T-helper 2 cell treated with Interferon-gamma antibody and Interleukin-4, amounts not matched to agents 5 μg/mL and 100 μg/mL, for 36 hours (primary cell): ENCODE measurements at places on chromosomes 16 and 17.
A peak's percentile ranks its signal among the peaks of the same experiment; 100 is the strongest.

DNA sequence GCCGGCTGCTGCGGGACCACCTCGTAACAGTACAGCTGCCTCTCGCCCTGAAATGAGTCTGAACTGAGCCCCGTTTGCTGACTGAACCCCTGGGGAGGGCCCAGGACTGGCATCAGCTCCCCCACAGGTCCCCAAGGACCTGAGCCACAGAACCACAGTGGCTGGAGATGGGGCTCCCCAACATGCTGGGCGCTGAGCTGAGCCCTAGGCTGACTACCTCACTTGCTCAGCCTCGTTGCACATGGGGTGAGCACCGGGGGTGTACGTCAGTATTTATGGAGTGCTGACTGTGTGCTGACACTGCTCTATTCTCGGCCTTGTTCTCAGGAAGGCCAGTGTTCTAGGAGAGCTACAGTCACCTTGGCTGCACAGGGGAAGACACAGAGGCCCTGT, 6.6 kb upstream of the VASN start:
- peaks cover 21% of the 10 kb centered on the region for H3K36me3 ChIP-seq
- H3K4me1 ChIP-seq, result no peaks in the 10 kb centered on the region
- no peak overlapping the region for H3K4me3 ChIP-seq
- DNase-seq, result no peak
- no peaks in the 10 kb centered on the region for H3K27me3 ChIP-seq

GRCh38 chr17:64661726-64661975, 456 bp downstream of the SMURF2 start:
- no peaks in the 10 kb centered on the region for H3K27me3 ChIP-seq
- H3K4me3 ChIP-seq, result peak overlapping the region; percentile 97
- peaks cover 17% of the 10 kb centered on the region for H3K36me3 ChIP-seq
- H3K4me1 ChIP-seq, result peaks cover 28% of the 10 kb centered on the region
- DNase-seq, result no peak
- H3K27ac ChIP-seq, result peak overlapping the region; percentile 91

- H3K4me1 ChIP-seq, result peaks cover 5% of the 10 kb centered on the region
- H3K27ac ChIP-seq, result no peak overlapping the region
- H3K36me3 ChIP-seq, result no peaks in the 10 kb centered on the region
- no peak for DNase-seq
- peaks cover 4% of the 10 kb centered on the region for H3K27me3 ChIP-seq
Observed at GRCh38 chr16:58057784-58058183, 32.2 kb downstream of the MMP15 start.

GRCh38 chr16:6362321-6362720, 970.3 kb upstream of the RBFOX1 start:
- H3K4me3 ChIP-seq, result no peak overlapping the region
- H3K4me1 ChIP-seq, result no peaks in the 10 kb centered on the region
- H3K36me3 ChIP-seq, result no peaks in the 10 kb centered on the region
- H3K27ac ChIP-seq, result no peak overlapping the region
- DNase-seq, result no peak

DNA sequence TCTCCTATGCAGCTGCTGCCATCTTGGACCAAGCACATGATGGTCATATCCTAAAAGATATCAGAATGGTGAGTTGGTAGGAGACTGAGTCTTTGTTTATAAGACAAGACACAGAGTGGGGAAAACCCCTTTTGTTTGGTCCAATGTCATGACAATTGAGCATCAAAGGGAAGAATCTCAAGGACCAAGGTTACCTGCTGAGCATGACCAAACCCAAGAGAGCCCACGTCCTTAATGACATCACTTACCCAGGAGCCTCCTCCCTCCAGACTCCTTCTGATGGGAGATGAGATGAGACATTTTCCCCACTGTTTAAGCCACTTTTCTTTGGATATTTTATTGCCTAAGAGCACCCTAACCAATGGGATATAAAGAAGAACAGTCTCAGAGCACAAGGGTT, 478.1 kb downstream of the NPIPA7 start:
- no peaks in the 10 kb centered on the region for H3K4me1 ChIP-seq
- no peak for DNase-seq
- no peak overlapping the region for H3K27ac ChIP-seq
- peaks cover 3% of the 10 kb centered on the region for H3K27me3 ChIP-seq
- H3K4me3 ChIP-seq, result no peak overlapping the region
- no peaks in the 10 kb centered on the region for H3K36me3 ChIP-seq

DNA sequence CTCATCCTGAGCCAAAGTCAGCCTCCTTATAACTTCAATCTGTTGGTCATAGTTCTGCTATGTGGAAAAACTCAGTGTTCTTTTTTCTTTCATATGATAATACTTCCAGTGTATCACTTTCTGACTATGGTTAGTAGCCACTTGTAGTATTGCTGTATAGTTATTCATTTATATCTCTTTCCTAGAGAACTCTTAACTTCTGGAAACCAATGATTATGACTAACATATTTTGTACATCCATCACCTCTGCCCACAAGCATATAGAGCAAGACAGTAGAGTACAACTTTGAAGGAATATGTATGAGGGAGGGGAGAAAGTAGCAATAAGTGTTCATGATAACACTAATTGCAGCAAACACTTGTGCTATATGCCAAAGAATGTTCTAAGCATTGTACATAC, 38.6 kb downstream of the COX10 start:
- H3K27ac ChIP-seq, result no peak overlapping the region
- H3K4me1 ChIP-seq, result peaks cover 40% of the 10 kb centered on the region
- H3K4me3 ChIP-seq, result no peak overlapping the region

GRCh38 chr16:86576591-86577313, 1.6 kb upstream of the FOXL1 start:
- H3K27ac ChIP-seq, result no peak overlapping the region
- peak overlapping the region; percentile 84 for H3K4me3 ChIP-seq
- peaks cover 6% of the 10 kb centered on the region for H3K4me1 ChIP-seq
- no peaks in the 10 kb centered on the region for H3K36me3 ChIP-seq
- no peak for DNase-seq

DNA sequence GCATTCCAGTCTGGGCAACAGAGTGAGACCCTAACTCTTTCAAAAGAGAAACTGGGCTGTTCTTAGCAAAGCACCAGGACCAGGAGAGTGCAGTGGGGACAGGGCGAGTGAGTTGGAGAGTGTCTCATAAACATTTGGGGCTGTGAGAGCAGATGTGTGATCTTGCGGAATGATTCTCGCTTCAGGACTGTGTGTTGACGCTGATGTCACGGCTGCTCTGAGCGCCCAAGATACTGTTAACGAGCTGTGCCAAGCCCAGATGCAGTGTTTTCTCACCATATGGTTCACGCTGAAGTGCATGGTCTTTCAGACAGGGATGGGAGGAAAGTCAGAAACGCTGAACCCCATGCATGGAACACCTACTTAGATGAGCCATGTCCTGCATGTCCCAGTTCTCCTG, 438.2 kb downstream of the HS3ST4 start:
- no peak overlapping the region for H3K4me3 ChIP-seq
- no peak for DNase-seq
- H3K27me3 ChIP-seq, result no peaks in the 10 kb centered on the region
- H3K36me3 ChIP-seq, result no peaks in the 10 kb centered on the region
- H3K27ac ChIP-seq, result no peak overlapping the region

- H3K27me3 ChIP-seq, result no peaks in the 10 kb centered on the region
- H3K4me3 ChIP-seq, result no peak overlapping the region
- DNase-seq, result no peak
- H3K4me1 ChIP-seq, result peaks cover 37% of the 10 kb centered on the region
- H3K36me3 ChIP-seq, result peaks cover 37% of the 10 kb centered on the region
- H3K27ac ChIP-seq, result no peak overlapping the region
Observed at GRCh38 chr17:59355702-59356325, 24.4 kb downstream of the YPEL2 start.

DNA sequence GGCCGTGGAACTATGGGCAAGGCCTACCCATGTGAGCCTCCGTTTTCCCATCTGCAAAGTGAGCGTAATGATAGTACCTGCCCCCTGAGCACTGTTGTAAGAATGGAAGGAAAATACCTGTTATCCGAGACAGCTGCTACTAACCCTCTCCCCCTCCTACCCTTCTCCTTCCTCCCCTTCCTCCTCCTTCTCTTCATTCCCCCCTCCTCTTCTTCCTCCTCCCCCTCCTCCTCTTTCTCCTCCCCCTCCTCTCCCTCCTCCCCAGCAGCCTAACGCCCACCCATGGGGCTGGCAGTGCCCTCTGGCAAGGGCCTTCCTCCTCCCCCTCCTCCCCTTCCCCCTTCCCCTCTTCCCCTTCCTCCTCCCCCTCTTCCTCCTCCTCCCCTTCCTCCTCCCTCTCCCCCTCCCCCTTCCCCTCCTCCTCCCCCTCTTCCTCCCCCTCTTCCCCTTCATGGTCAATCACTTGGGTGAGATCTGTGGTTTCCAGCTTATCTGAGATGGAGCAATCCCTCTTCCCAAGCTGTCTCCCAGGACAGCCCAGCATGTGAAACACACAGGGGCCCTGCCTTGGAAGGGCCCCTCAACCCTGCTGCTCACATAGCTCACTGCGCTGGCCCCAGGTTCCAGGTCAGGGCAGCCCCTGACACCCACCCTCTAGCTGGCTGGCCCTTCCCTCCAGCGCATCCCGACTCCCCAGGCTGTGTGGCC, 6.4 kb downstream of the ZFPM1 start:
- no peak overlapping the region for H3K4me3 ChIP-seq
- no peak for DNase-seq
- peaks cover 9% of the 10 kb centered on the region for H3K4me1 ChIP-seq
- no peaks in the 10 kb centered on the region for H3K36me3 ChIP-seq
- no peaks in the 10 kb centered on the region for H3K27me3 ChIP-seq
- H3K27ac ChIP-seq, result no peak overlapping the region

DNA sequence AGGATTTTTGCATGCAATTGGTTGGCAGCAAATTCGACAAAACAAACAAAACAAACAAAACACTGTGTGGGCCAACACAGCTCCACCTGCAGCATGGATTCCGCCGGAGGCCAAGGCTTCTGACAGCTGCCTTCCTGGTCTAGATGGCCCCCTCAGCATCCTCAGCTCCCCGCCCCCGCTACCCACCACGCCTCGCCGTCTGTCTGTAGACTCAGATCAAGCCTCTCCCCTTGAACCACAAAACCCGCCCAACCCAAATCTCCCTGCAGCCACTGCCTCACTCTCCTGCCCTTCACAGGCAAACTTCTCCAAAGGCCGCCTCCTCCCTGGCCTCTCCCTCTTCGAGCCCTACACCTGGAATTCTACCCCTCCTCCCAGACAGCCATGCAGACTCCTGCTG, 57.9 kb downstream of the RTN4RL1 start:
- H3K4me3 ChIP-seq, result no peak overlapping the region
- no peak overlapping the region for H3K27ac ChIP-seq
- peaks cover 4% of the 10 kb centered on the region for H3K4me1 ChIP-seq
- H3K27me3 ChIP-seq, result peaks cover 7% of the 10 kb centered on the region

- no peaks in the 10 kb centered on the region for H3K27me3 ChIP-seq
- H3K27ac ChIP-seq, result peak overlapping the region; percentile 32
- no peaks in the 10 kb centered on the region for H3K4me1 ChIP-seq
Observed at GRCh38 chr17:81823820-81824550, 9.1 kb downstream of the MCRIP1 start.

DNA sequence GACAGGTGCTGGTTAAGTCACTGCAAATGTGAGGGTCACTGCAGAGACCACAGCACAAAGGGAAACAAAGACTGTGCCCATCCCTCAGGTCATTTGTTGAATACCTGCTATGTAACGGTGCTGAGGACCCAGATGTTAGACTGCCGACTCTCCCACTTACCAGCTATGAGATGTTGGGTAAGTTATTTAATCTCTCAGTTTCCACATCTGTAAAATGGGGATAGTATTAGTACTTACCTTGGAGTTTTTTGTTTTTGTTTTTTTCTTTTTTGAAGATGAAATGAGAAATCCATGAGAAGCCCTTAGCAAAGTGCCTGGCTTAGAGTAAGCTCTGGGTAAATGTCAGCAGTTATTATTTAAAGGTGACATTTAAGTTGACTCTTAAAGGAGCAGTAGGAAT, 50.5 kb upstream of the PMFBP1 start:
- H3K27me3 ChIP-seq, result peaks cover 5% of the 10 kb centered on the region
- no peak for DNase-seq
- no peak overlapping the region for H3K4me3 ChIP-seq
- no peak overlapping the region for H3K27ac ChIP-seq

DNA sequence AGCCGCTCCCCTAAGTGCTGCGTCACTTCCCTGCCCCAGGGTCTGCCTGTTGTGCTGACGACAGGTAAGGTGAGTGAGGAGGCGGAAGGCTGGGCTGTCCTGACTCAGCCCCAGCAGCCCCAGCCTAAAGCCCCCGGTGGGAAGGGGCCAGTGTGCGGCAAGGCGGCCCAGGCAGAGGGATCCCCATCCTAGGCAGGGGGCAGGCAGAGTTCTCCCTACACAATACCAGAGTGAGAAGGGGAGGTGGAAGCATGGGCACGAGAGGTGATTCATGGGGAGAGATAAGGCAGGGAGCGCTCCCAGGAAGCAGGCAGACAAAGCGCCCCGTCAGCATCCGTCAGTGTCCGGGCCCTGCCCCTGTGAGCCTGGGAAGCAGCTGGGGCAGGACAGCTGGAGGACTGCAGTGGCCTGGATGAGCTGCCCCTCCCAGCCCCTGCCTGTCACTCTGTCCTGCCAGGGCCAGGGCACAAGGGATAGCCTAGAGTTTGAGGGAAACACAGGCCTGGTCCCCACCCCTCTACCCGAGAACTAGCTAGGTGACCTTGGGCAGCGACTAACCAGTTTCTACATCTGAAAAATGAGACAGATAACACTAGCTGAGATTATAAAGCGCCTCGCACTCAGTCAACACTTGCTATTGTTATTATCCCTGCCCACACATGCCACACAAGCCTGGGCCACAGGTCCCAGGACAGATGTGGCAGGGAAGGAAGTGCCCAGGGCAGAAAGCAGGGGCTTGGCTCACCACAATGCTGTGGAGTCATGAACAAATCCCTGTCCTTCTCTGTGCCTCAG, 3.8 kb downstream of the FAM83G start:
- DNase-seq, result no peak
- peaks cover 21% of the 10 kb centered on the region for H3K4me1 ChIP-seq
- H3K36me3 ChIP-seq, result peaks cover 16% of the 10 kb centered on the region
- H3K27me3 ChIP-seq, result no peaks in the 10 kb centered on the region

DNA sequence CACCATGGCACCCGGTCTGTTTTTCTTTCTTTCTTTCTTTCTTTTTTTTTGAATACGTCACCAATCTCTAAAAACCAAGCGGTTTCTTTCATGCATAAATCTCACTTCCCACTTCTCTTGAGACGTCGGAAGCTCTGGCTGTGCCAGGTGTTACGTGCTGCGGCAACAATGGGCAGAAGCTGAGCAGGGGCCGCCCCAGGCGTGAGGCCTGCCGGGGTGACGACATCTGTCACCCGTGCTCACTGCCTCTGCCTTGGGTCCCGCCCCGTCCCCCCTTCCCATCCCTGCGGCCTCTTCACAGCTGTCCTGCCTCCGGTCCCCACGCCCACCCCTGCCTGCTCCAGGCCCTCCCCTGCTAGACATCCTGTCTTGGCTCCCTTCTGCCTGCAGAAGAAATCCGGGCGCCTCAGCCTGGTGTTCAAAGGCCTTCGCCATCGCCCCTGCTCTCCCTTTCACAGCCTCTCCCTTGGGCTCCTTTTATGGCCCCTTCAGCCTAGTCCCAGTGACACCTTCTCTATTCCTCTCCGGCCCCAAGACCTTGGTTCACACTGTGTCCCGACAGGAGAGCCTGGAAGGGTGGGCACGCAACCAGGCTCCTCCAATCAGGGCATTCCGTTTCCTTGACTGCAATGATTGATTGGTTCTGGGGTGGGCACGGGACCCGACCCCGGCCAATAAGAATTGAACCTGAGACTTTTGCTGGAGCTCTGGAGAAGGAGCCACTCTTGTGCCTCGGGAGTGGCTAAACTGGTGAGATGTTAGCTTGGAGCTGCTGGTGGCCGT, 4.8 kb downstream of the P2RX1 start:
- peaks cover 41% of the 10 kb centered on the region for H3K4me1 ChIP-seq
- no peaks in the 10 kb centered on the region for H3K27me3 ChIP-seq
- peak; percentile 60 for DNase-seq
- peak overlapping the region; percentile 78 for H3K27ac ChIP-seq

- peaks cover 2% of the 10 kb centered on the region for H3K36me3 ChIP-seq
- no peak overlapping the region for H3K4me3 ChIP-seq
- no peak overlapping the region for H3K27ac ChIP-seq
- H3K4me1 ChIP-seq, result peaks cover 11% of the 10 kb centered on the region
- H3K27me3 ChIP-seq, result no peaks in the 10 kb centered on the region
- no peak for DNase-seq
Observed at GRCh38 chr17:17975436-17975835, 2.8 kb downstream of the DRC3 start.
